ENCODE measurements at places on chromosomes 11 and 22.

DNA sequence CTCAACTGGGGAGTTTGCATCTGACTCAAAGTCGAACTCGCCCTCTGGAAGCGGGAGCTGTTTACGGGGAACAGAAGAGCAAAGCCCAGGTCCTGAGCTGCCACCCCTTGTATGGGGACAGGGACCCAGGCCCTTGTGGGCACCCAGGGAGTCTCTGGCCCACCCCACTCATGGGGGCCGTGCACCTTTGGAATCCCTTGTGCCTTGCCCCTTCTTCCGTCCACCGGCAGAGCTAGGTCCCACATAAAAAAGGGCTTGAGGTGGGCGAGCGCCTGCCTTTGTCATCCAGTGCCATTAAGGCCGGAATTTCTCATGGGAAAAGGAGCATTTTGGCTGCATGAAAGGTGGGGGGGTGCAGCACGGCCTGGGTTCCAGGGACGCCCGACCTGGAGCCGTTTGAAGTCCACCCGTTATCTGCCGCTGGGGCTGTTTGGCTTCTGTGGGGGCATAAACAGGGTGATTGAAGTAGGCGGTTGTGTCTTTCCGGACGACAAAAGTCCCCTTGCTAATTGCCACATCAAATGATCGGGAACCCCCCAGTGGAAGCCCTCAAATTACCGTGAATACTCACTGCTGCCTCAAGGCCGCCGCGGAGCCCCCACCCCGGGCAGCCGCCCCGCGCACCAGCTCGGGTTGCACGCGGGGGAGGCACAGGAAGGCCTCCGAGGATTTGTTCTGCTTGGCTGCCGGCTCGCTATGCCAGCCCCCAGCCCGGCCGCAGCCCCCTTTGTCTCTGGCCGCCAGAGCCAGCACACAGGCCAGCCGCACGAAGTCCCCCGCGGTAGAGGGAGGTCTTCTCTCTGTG, 49.0 kb upstream of the FGF3 start:
- DNase-seq, result no peak

DNA sequence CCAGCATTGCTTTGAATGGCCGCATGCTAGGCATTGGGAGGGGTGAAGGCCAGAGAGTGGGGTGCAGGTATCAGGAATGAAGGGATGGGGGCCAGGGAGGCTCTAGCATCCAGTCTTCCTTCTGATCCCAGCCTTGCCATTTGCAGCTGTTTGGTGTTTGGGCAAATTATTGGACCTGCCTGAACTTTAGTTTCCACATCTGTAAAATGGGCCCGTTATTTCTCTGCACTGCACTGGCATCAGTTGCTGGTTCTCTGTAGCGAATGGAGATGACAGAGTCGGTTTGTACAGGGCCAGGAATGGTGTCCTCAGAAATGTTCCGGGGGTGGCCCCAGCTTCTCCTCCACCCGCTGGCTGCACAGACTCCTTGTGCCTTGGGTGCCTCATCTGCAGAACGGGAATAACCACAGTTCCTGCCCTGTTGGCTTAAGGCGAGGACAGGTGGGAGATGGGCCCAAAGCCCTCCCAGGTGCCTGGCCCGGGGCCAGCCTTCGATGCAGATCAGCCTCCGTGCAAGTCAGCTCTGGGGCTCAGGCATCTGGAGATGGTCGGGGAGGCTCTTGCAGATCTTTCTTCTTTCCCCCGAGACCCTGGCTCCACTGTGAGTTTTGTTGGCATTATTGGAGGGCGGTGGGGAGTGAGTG, 51.4 kb upstream of the SMIM38 start:
- DNase-seq, result no peak

- DNase-seq, result peak; percentile 77
These were observed 75.7 kb upstream of the MYO18B start for GRCh38 chr22:25666308-25666707.

DNA sequence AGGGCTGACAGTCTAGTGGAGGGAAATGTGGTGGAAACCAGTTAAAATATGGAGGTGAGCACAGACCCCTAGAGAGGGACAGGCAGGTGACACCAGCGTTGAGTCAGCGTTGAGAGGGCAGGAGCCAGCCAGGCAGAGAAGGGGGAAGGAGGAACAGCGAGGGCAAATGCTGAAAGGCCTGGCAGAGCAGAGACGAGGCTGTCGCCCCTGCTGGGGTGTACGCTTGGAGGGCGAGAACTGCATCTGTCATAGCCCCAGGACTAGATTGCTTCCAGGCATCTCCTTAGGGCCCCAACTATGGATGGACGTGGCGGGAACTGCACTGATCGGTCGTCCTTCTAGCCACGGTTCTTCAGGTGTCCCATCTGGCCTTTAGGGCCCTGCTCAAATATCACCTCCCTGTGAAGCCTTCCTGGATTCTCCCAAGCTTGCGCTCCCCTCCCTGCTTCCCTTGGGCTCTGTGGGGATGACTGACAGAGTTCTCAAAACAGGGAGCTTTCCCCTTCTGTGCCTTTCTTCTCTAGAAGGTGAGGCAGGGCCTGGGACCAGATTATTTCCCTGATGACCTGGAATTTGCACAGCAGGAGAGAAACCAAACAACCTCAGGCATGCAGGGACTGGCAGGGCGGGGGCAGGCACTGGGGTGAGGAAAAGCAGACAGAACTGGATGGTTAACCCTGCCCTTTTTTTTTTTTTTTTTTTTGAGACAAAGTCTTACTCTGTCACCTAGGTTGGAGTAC, 11.1 kb downstream of the SYNGR1 start:
- DNase-seq, result no peak

DNA sequence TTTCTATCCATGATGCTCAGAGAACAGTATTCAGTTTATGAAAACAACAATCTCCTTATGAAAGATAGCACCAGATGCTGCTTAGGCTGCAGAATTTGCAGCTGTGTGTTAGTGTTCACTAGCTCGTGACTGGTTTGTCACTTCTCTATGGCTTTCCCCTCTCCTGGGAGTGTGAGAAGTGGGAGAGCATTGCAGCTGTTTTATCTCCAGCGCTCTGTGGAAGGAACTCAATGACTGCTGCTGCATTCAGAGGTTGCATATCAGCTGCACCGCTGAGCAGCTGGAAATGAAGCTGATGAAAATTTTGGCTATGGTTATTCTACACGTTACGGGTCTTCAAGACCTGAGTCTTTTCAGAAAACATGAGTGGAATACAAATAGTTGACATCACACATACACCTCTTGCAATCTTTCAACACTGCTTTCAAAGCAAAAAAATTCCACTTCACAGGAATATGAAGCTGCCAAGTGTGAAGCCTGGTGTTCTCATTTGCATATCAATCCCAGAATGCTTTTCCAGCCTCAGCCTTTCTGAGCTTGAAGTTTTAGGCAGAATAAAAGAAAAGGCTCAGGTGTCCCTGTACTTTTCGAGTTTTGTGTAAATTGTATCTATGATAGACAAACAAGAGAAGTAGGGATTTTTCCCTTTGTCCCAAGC, 149.3 kb upstream of the DDI1 start:
- no peak for DNase-seq

DNA sequence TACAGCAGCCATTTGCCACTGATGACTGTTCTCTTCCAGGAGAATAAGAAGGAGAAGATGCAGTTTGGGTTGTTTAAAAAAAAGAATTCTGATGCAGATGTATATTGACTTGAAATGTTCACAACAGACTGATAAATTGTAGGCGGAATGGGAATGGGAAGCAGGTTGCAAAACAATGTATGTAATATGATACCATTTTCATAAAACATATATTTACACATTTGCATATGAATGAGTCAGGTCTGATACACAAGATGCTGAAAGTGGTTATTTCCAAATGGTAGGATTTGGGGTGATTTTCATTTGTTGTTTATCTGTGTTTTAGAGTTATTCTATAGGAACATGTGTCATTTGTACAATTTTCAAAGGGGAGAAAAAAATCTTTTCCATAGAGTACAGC, 9.0 kb upstream of the RCN1 start:
- DNase-seq, result no peak

DNA sequence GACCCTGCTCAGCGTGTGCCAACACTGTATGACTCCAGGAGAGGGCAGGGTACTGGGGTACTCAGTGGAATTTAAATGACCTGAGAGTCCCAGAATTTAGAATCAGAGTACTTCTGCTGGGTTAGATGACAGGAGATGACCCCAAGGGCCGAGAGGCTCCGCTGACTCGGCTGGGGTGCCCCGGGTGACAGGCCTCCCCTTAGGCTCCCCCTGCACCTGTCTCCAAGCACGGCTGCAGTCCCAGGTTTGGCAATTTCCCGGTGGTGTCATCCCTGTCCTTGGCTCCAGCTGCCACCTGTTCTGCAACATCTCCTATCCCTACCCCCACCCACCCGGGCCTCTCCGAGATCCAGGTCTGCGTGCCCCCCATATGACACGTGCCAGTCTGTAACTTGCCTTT, 1.3 kb downstream of the ACTN3 start:
- no peak for DNase-seq

GRCh38 chr11:65572356-65573051, at the start of gene FAM89B:
TSS of gene FAM89B (plus strand) at chr11:65572538. CDS start at chr11:65572670, 132 bp downstream.
- peak; percentile 96 for DNase-seq

DNA sequence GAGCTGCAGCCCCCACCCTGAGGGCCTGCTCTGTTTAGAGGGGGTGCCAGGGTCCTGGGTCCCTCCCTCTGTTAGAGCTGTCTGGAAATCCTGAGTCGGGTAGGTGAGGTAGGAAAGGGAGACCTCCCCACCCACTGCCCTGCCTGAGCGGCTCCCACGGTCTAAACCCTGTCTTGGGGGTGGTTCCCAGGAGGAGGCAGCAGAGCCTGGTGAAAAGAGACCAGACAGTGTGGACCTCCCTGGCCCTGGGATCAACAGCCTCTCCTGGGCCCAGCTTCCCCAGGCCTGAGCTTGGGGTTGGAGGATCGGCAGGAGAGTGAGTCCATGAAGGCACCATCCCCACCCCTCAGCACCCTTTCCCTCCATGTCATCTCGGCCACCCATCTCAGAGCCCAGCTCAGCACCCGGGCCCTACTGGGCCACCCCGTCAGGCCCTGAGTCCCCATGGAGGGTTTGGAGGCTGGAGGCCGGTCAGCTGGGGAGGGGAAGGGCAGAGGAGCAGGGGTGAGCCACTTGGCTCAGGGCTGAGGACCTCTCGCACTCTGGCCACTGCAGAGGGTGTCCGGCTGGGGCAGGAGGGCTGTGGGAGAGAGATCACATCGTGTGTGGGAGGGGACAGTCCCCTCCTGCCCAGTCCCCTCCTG, 37.2 kb downstream of the RTN4R start:
- no peak for DNase-seq

DNA sequence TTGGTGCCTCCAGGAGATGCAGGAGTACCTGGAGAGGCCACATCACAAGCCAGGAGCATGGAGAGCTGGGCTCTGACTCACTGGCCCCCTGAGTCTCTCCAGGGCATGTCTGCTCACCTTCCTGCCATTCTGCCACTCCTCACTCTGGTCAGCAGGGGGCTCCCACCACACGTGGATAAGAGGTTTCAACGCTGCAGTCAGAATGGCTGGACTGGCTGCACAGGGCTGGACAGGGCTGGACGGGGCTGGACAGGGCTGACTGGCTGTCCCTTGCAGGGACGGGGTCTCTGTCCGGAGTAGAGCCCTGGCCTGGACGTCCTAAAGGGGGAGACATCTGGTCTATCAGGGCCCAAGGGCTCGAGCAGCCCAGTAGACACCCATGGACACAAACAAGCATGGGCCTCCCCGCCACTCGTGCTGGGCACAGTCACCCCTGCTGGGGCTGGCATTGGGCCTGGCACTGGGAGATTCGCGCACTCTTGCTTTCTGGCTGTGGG, 34.6 kb downstream of the CYTH4 start:
- DNase-seq, result peak; percentile 84

GRCh38 chr11:47991266-47991830, 11.0 kb downstream of the PTPRJ start:
- peak; percentile 73 for DNase-seq

DNA sequence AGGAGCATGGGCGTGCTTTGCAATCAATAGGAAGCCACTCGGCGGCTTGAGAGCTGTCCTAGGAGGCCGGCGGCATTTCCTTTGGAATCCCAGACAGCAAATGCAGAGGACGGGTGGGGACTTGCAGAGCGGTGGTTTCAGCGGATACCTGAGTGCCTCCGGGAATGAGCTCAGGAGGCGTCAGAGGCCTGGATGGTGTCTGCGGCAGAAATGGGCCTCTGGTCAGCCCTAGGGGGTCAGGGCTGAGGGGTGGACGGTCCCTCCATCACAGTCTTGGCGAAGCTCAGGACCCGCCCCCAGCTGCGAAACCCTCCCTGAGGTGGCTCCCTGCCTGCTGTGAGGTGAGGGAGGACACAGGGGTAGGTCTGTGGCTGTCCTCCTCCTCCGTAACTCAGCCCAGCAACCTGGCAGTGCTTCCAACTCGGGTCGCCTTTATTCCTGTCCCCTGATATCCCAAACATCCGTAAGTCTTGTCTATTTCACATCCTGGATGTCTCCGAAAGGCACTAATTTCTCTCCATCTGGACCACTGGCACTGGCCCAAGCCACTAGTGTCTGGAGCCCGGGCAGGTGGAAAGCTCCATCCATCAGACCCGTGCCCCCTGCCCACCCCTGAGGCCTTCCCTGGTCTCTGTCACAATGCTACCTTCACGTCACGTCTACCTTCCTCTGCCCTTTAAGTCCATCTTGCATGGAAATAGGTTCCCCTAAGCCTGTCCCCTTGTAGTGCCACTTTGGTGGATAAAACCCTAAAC, 686.6 kb downstream of the BRD1 start:
- DNase-seq, result no peak

GRCh38 chr11:106503901-106504300, 426.4 kb downstream of the AASDHPPT start:
- DNase-seq, result no peak

DNA sequence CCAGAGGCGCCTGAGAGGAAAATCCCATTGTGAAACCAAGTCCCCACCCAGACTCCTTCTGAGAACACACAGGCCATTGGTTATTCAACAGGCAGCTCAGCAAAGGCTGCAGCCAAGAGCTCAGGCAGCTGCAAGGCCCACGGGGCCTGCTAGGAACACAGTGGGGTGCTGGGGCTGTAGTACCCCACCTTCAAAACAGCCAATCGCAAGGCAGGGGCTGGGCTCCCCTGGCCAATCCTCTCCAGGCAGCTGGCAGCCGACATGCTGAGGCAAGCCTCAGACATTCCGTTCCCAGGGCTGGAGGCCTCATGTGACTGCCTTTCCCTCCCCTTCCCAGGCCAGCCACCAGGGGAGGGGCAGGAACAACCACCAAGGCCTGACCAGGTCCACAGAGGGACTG, 6.6 kb downstream of the PRODH start:
- DNase-seq, result no peak

DNA sequence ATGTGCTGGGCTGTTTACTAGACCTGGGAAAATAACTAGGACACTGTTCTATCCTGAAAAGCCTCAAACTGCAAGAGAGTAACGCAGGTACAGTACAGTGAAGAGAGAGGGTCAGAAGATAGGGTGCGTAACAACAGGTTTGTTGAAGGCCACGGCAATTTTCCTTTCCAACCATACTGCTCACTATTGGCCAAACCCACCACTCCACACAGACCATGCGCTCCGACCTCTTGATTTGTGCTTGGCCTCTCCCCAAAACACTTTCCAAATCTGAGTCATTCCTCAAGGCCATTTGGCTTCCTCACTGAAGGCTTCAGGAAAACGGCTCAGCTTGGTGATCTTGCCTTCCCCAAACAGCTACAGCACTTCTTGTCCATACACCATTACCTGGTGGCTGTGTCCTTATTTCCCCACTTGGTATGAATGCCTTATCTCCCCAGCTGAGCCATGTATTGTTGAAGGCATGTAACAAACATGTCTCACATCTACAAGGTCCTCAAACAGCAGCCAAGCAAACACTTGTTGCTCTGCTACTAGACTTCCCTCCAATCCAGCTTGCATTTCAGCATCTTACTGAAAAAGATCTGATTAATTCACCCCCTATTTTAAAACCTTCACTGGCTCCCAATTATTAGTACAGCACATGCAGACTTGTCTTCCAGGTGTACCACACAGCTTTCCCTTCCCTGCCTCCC, 40.9 kb downstream of the TCF20 start:
- no peak for DNase-seq

Data from upper lobe of right lung (tissue), 1 donor.